Stimulated activated CD4-positive, alpha-beta T cell treated with anti-CD3 and anti-CD28 coated beads, Interleukin-2, amount 100 ng/mL, for 24 hours (primary cell): ENCODE measurements at places on chromosomes 12 and 14.

DNA sequence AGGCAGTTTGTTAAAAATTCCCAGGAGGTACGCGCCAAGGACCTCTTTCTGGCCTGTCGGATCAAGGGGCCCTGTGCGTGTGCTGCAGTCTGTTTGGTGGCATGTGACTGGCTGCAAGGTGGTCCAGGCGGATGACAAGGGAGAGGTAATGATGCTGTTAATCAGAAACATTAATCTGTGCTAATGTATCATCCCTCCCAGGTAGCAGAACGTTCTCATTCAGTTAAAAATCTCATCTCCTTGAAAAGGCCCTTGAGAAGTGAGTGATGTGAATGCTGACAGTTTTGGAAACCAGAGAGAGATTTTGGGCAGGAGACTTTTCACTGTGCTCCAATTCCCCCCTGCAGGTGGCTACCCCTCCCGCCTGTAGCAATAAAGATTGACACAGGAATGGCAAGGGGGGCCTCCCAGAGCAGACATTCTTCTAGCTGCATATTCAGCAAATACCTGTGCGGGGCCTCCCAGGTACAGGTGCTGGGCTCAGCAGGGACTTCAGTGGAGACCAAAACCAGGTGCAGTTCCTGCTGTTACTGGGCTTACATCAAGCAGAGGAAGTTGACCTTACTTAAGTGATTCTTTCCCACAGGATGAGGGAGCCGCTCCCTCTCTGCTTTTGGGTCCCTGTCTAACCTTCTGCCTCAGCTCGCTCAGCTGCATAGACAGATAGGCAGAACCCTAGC, 364.8 kb downstream of the CACNA1C start:
- no peak for DNase-seq

DNA sequence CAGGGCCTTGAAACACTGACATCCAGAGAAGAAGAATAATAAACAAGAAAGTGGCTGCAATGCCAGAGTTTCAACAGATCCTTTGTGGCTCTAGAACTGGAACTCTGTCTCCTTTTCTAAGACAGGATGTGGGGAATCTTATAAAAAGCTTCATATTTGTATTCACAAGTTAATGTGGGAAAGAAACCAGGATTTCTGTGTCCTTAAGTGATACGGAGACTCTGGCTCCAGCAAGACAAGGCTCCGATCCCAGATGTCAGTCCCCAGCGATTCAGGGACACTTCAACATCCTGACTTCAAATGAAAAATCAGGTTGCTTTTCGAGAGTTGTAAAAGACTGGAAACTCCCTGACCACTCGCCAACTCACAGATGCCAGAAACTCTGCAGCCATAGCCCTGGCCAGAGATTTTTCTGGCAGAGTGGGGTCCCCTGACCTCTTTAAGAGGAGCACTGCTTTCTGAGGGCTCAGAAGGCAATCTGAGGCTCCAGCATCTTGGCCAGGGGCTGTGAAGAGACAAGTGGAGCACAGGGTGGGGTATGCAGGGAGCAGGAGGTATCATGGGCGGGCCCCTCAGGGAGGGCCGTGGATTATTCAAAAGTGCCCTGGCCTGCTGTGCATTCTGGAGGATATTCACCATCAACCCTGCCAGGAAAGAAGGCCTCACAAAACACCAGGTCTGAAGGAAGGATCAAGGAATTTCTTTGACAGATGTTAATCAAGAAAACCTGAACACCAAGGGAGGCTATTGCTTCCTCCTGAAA, 53.3 kb downstream of the TMX1 start:
- no peak for DNase-seq

DNA sequence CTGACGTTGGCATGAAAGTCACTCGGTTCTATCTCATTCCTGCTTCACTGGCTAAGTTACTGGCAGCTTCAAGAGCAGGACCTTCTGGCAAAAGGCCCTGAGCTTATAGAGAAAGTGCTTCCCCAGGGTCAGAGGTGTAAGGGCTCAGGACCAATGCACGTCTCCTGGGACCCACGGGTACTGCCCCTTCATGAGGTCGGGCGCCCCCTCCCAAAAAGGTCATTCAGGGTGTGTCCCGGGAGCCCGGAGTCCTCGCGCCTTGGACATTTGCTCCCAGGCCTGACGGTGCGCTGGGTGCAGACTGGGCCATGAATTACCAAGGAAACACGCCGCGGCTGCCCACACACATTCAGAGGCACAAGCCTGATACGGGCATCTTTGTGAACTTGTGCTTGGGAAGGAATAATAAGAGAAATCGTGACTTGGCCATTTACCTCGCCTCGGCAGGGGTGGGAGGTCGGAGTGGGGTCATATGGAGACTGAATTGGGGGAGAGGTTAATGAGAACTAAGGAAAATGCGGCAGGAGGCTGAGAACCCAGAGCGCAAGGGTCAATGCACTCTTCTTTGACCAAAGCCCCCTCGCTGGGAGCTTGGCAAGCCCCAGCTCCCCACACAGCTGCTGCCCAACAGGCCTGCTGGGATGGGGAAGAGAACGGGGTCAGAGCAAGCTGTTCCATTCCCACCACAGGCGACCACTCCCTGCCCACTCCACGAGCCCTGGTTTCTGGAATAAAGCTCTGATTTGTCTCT, 15.7 kb upstream of the SLC6A12 start:
- no peak for DNase-seq

DNA sequence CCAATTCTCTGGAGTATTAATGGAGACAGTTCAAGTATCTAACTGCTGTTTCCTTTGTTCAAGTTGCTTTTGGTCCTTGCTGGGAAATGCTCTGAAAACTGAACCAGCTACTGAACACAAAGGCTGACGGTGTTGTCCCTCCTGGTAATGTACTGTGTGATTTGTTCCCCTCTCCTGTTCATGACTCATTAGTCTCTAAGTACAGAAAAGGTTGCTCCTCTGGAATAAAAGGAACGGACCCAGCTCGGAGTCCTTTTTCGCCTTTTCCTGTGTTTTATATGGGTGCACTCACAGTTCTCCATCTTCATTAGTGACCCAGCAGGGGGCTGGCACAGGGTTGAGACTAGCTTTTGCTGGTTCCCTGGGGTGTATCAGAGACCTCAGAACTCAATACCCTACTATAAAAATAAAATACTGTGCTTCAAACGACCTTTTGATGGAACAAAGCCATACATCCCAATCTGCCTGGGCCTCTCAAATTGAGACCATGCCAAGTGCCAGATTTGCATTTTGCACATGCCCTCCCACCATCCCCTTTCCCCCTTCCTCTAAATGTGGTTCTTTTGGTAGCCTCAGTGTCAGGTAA, 269.7 kb downstream of the RAD51B start:
- DNase-seq, result no peak
